Omental fat pad (tissue), 4 donors: ENCODE measurements at places on chromosomes 3 and 15. TPM values are rescaled to one million over a fixed set of nuclear protein-coding genes. Genes with fewer than 3 reads are reported as not detected.

SCAANT1 gene
- total RNA-seq: not detected

CEP19 gene
- 0.94 TPM for total RNA-seq

DCBLD2 gene
- total RNA-seq: 40.1 TPM

PLOD2 gene
- total RNA-seq: 180 TPM

NANOGP8 gene
- total RNA-seq: 0.65 TPM

AADACL2 gene
- total RNA-seq: not detected

P2RY14 gene
- 12.8 TPM for total RNA-seq

HYKK gene
- total RNA-seq: 4.5 TPM

PAQR5 gene
- total RNA-seq: 0.47 TPM

CCDC51 gene
- total RNA-seq: 15.1 TPM

FAM107A gene
- total RNA-seq: 89.9 TPM

GOLGA8R gene
- 3.2 TPM for total RNA-seq

FYTTD1 gene
- 45.4 TPM for total RNA-seq

ATP13A4 gene
- 0.36 TPM for total RNA-seq

GHSR gene
- not detected for total RNA-seq

SPG11 gene
- 115 TPM for total RNA-seq

THAP10 gene
- 3.5 TPM for total RNA-seq

AGTR1 gene
- total RNA-seq: 35.2 TPM

HYAL1 gene
- 16.9 TPM for total RNA-seq

PRICKLE2 gene
- total RNA-seq: 74.6 TPM

LOXL1 gene
- 9.7 TPM for total RNA-seq

UBA7 gene
- total RNA-seq: 33.6 TPM

SAMMSON gene
- not detected for total RNA-seq

UMPS gene
- total RNA-seq: 37.2 TPM

SERPINI2 gene
- not detected for total RNA-seq

COL8A1 gene
- total RNA-seq: 303 TPM

GRAMD1C gene
- 10.9 TPM for total RNA-seq

SPESP1 gene
- 1.7 TPM for total RNA-seq

FMN1 gene
- total RNA-seq: 35.5 TPM

CCR8 gene
- not detected for total RNA-seq

PPP2R3A gene
- 7.6 TPM for total RNA-seq

ZNF660 gene
- total RNA-seq: 3.5 TPM

CLCN2 gene
- total RNA-seq: 2.1 TPM

RBP2 gene
- total RNA-seq: not detected

BFSP2 gene
- total RNA-seq: not detected

DAZL gene
- not detected for total RNA-seq

NRROS gene
- 4.3 TPM for total RNA-seq

KIF7 gene
- total RNA-seq: 12.6 TPM

CAMK1 gene
- 180 TPM for total RNA-seq

GABRA5 gene
- total RNA-seq: not detected

GJD2 gene
- not detected for total RNA-seq

AP3B2 gene
- total RNA-seq: 1.8 TPM

SNRK gene
- 41.9 TPM for total RNA-seq
